Neural crest cell (in vitro differentiated cells): ENCODE measurements at places on chromosomes 7 and 10.

DNA sequence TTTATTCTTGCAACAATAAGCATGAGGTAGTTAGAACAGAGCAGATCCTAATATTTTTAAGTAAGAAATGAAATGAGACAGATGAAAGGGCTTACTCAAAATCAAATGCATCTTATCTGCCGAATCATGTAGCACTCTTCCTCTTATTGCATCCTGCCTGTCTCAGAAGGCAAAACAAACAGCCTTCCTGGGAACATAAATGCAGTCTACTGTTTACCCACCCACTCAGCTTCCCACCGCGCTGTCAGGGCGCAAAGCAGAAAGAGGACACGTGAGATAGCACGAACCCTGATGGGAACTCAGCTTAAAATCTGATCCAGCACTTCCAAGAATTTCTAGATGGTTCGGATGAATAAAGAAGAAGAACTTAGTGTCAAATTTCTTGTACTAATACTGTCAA, 114.4 kb upstream of the CDK1 start:
- DNase-seq = no peak

- DNase-seq = no peak
These were observed 2.5 kb upstream of the MLXIPL start for GRCh38 chr7:73626814-73627213.

DNA sequence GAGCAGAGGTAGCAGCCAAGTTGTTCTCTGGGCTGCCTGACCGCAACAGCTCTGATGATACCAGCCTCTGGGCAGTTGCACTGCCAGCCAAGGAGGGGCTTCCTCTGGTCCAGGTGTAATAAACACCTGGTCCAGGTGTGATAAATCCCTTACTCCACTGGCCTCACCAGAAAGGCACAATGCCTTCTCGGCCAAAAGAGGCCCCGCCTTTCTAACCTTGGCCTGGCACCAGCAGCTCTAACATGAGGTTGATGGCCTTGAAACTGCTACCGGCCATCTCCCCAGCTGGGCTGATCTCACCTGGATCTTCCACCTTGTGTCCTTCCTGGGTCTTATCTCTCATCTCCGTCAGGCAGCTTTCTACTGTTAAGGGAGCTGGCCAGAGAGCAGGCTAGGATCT, 45.5 kb upstream of the PDZD8 start:
- DNase-seq = no peak

DNA sequence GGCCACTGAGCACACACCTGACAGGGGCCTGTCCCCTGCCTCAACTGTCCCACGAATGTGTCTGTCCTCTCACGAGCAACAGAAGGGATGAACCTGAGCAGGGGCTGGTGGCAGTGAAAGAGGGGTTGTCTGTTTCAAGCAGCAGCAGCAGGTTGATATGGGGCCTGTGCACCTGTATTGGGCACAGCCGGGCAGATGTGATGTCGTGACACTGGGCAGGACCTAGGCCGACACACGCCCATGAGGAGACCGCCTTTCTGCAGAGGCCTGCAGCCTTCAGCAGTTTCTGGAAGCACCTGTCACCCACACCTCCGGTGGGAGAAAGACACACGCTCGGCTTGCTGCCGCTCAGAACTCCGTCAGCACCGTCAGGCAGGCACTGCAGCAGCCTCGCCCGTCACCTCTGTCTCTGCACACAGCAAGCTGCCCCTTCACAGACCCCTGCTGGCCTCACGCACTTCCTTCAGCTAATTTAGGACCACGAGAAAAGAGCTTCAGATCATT, 48.5 kb downstream of the AMZ1 start:
- DNase-seq = no peak

GRCh38 chr7:83446102-83446669, 202.8 kb downstream of the SEMA3E start:
- no peak for DNase-seq

- DNase-seq = no peak
These were observed 403.6 kb downstream of the SEMA3D start for GRCh38 chr7:84783141-84783778.

DNA sequence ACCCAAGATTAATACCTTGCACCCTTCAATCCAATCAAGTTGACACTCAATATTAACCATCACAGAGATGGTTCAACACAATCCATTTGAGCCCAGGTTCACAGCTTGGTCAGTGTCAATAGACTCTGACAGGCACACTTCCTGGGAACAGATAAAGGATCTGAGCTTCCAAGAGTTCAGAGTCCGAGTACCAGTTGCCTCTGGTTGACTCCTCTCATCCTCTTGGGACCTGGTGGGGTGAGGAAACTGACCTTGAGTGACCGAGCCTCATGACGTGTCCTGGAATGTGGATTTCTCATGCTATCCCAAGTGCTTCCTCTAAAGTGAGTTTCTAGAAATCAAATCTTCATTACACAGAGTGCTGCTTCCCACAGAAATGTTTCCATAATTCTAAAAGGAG, 162.0 kb downstream of the CYP26A1 start:
- no peak for DNase-seq

DNA sequence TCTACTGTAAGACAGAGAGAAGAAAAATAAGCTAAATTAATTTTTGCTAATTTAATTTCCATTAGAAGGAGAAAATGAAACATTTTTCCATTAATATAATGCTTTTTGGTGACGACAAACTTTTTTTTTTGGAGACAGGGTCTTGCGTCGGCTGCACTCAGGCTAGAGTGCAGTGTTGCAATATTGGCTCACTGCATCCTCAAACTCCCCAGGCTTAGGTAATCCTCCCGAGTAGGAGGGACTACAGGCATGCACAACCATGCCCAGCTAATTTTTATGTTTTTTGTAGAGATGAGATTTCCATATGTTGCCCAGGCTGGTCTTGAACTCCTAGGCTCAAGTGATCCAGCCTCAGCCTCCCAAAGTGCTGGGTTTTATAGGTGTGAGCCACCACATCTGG, 229.8 kb upstream of the LRRN3 start:
- DNase-seq = no peak

DNA sequence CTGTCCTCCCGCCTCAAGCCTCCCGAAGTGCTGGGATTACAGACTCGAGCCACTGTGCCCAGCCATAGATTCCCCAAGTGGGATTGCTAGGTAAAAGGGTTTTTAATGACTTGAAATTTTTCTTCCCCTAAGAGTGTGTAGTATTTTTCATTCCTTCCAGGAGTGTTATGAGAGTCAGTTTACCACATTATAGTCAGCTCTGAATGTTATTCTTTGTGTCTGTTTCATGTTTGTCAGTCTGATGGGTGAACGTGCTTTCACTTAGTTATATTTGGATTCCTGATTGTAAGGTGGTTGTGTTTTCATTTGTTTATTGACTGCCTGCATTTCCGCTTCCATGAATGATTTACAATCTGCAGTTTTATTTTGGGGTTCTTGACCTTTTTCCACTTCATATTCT, 6.3 kb downstream of the ZNF212 start:
- no peak for DNase-seq

DNA sequence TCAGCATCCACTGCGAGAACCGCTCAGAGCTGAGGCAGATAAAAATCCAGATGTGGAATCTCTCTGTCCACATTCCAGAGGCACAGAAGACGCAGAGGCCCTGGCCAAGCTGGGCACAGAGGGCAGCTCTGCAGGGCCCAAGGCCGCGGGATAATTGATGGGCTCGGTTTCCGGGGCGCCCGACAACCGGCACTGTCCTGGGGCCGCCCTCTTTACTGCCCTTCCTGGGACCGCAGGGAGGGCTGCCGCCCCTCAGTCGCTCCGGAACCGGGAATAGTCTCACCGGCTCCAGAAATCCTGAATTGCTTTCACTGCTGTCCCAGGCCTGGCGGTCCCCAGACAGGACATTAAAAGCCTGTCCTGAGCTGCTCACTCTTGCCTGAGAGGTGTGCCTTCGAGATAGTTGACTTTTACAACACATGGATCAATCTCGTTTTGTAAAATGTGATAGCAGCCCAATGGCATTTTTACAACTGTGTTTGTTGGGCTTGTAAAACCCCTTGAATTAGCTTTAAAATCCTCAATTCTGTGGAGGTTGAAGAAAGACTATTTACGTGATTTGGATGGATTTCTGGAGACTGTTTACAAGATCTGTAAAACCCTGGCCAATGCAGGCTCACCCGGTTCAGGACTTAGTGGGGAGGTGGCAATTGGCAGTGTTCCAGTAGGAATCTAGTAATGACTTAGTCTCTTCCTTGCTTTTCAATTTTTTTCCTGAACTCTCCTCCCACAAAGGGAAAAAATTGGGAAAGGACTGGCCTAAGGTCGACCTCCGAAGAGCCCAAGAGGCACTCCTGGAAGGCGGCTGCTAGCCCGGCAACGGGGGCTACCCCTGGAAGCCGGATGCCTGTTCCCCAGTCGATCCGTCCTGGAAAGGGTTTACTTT, 1.4 kb upstream of the HOXA6 start:
- DNase-seq = no peak

- DNase-seq = no peak
These were observed 3.8 kb downstream of the SRRT start for GRCh38 chr7:100878685-100879084.
